ENCODE measurements at places on chromosomes 13 and 19.

- DNase-seq: no peak
These were observed 40.0 kb downstream of the UNC13A start for GRCh38 chr19:17648097-17648660.

DNA sequence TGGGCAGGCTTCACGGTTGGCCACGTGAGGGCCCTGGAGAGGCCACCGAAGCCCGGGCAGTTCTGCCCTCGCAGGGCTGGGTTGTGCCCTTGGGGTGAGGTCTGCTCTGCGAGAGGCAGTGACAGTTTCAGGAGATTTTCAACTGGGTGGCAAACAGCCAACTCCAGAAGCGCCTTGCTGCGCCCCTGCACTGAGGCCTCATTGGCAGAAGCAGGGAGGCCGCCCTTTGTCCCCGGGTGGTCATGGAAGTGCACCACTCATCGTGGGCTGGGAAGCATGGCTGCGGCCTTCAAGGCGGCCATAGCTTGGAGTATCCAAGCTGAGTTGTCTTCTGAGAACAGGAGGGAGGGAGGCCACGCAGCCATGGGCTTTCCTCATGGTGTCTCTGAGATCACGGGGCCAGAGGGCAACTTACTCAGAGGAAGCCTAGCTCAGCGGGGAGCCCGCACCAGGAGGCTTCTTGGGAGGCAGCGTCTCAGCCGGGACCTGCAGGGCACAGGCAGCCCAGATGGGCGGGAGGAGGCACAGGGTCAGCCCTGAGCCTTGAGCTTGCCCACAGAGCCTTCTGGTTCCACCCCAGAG is 14.8 kb downstream of the PLEKHJ1 start:
- no peak for DNase-seq

DNA sequence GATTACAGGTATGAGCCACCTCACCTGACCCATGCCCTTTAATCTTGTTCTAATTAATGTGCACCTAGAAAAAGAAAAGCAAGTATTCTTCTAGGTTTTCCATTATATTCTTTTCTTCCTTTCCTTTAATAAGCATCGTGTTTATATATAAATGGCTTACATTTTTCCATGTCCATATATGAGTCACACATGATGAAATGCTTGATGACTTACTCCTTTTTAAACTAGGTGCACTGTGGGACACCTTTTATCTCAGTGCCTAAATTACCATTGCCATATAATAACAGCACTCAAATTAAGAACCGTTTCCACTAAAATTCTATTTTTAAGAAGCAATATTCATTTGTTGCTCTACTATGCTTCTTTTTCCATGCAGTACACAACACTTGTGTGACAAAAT is 363.3 kb downstream of the LIG4 start:
- DNase-seq: no peak

- no peak for DNase-seq
These were observed 13.1 kb upstream of the LAMP1 start for GRCh38 chr13:113283904-113284303.

- DNase-seq: no peak
These were observed 4.0 kb downstream of the SPPL2B start for GRCh38 chr19:2332341-2333026.

DNA sequence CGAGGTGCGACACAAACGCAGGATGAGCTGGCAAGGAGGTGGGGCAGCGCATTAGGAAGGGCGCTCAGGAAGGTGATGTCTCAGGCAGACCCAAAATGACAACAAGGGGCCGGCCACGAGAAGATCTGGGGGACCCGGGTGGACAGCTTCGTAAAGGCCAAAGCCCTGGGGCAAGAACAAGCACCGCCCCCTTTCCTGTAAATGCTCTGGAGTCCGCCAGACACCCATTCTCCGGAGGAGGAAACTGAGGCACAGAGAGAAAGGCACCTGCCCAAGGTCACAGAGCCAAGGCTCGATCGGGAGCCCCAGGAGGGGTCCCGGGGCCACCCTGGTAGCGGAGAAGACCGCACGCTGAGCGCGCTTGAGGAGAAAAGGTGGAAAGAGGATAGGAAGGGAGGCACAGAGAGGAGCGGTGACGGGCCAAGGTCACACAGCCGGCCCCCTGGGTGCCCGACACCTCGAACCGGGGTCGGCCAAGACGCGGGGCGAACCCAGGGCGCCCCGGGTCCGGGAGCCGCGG is 571 bp downstream of the SAFB2 start:
- DNase-seq: no peak

- no peak for DNase-seq
These were observed 20.7 kb downstream of the CEBPG start for GRCh38 chr19:33394006-33394722.

GRCh38 chr13:75102001-75102716 is 379.8 kb downstream of the TBC1D4 start:
- DNase-seq: no peak

All from T-helper 22 cell (primary cell).